Activated T-cell treated with anti-CD3 and anti-CD28 coated beads, Interleukin-2, amount 50 U/mL, for 24 hours (primary cell): ENCODE measurements at places on chromosomes 16 and 17.

GRCh38 chr16:84643674-84644073, 4.6 kb upstream of the KLHL36 start:
- no peak overlapping the region for H3K4me3 ChIP-seq
- H3K36me3 ChIP-seq, result no peaks in the 10 kb centered on the region
- peaks cover 38% of the 10 kb centered on the region for H3K4me1 ChIP-seq
- no peak overlapping the region for H3K27ac ChIP-seq
- no peak for DNase-seq
- H3K27me3 ChIP-seq, result peaks cover 3% of the 10 kb centered on the region

- no peaks in the 10 kb centered on the region for H3K36me3 ChIP-seq
- no peak for DNase-seq
- no peak overlapping the region for H3K27ac ChIP-seq
- H3K4me1 ChIP-seq, result no peaks in the 10 kb centered on the region
- no peak overlapping the region for H3K4me3 ChIP-seq
Observed at GRCh38 chr17:13698832-13699231, 97.1 kb upstream of the HS3ST3A1 start.

DNA sequence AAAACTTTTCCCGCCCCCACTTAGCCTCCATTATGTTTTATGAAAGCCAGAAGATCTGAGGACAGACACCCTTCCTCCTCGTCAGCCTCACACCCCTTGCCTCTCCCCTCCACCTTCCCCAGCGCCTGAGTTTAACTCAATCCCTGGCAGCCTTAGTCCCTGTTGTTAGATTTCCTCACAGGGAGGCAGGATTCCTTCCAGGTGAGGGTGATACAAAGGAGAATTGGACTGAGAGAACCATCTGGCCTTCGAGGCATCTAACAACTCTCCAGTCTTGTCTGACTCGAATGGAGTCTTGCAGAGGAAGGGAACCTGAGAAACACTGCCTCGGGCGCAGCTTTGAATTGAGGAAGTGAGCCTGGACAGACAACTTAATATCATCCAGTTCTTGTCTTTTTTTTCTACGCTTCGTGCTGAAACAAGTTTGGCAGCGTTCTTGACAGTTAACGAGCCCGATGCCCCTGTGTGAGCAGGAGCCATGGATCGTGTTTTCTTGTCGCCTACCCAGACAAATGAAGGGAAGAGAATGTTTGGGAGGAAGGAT, 1.3 kb upstream of the ZNF768 start:
- H3K4me1 ChIP-seq, result peaks cover 42% of the 10 kb centered on the region
- H3K27ac ChIP-seq, result peak overlapping the region; percentile 76
- H3K36me3 ChIP-seq, result peaks cover 29% of the 10 kb centered on the region
- H3K27me3 ChIP-seq, result no peaks in the 10 kb centered on the region
- no peak for DNase-seq

DNA sequence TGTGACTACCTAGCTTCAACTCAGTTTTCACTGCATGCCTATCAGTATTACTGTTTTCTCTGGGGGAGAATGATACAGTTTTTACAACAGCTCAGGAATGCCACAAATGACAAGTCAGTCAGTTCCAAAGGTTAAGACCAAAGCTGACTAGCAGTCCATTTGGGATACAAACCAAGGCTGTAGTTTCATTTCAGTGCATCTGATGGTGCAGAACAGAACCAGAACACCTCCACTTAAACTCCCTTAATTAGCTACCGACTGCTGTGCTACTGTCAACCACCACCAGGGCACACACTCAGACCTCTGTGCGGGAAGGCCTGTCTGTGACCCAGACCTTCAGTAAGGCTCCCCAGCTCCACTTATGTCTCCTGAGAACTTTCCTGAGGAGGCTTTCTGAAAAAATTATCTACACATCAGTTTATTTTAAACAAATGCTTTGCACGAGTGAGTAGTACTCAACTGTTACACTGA, 20.4 kb downstream of the NFE2L1 start:
- no peak overlapping the region for H3K4me3 ChIP-seq
- DNase-seq, result no peak
- peaks cover 93% of the 10 kb centered on the region for H3K36me3 ChIP-seq
- H3K27me3 ChIP-seq, result no peaks in the 10 kb centered on the region

GRCh38 chr17:51540151-51540550, 279.8 kb downstream of the UTP18 start:
- no peak overlapping the region for H3K4me3 ChIP-seq
- no peaks in the 10 kb centered on the region for H3K36me3 ChIP-seq
- H3K4me1 ChIP-seq, result peaks cover 17% of the 10 kb centered on the region
- H3K27ac ChIP-seq, result no peak overlapping the region
- H3K27me3 ChIP-seq, result no peaks in the 10 kb centered on the region

- H3K4me1 ChIP-seq, result no peaks in the 10 kb centered on the region
- H3K36me3 ChIP-seq, result peaks cover 17% of the 10 kb centered on the region
- no peak for DNase-seq
- no peaks in the 10 kb centered on the region for H3K27me3 ChIP-seq
Observed at GRCh38 chr17:9266697-9267117, 245.4 kb downstream of the NTN1 start.

DNA sequence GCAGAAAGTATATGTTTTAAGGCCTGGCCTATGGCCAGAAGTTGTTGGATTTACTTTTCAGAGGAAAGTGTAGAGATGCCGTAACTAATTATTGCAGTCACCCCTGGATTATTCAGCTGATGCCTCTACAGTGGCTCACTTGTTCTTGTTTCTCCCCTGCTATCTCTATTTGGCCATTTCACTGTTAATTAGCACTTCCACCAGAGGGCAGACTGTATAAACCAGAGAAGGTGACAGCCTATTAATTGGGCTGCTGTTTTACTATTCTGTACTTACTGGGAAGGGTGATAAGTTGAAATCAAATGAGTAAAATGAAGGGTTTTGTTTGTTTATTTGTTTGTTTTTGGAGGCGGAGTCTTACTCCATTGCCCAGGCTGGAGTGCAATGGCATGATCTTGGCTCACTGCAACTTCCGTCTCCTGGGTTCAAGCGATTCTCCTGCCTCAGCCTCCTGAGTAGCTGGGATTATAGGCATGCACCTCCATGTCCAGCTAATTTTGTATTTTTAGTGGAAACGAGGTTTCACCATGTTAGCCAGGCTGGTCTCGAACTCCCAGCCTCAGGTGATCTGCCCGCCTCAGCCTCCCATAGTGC, 66.0 kb downstream of the CDK12 start:
- H3K27ac ChIP-seq, result no peak overlapping the region
- H3K36me3 ChIP-seq, result peaks cover 92% of the 10 kb centered on the region
- no peaks in the 10 kb centered on the region for H3K27me3 ChIP-seq
- peaks cover 9% of the 10 kb centered on the region for H3K4me1 ChIP-seq
- no peak overlapping the region for H3K4me3 ChIP-seq
- DNase-seq, result no peak

DNA sequence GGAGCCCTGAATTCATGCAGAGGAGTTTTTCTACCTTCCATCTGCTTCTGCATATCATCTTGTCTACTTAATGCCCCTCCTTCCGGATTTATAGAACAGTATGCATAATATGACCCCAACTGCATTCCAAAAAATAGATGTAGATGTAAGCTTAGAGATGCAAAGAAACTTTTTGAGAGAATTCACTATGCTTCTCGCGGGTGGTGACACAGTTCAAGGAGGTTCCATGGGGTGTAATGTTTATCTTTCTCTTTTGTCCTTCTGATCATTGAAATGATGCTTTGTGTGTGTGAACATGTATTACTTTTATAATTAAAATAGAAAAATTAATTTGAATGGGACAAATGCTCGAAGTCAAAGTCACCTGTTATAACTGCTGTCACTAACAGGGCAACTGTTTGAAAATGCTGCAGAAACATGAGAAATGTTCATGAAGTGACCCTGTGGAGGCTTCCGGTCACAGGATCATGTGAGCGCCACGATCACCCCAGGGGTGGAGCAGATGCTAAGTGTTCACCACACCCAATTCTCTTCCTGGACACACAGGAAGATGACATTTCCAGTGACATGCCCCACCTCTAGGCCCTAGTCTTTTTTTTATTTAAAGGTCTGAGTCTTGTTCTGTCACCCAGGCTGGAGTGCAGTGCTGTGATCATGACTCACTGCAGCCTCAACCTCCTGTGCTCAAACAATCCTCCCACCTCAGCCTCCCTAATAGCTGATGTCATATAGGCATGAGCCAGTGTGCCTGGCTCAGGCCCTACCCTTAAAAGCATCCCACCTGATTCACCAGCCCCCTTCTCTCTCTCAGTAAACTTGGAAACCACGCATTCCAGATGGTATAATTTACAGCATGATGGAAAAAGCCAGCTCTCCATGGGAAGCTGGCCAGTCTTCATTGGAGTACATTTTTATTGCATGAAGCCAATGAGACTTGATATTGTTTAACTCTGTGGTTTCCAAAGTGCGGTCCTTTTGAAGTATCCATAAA, 21.0 kb upstream of the AGRP start:
- peaks cover 5% of the 10 kb centered on the region for H3K36me3 ChIP-seq
- H3K27me3 ChIP-seq, result no peaks in the 10 kb centered on the region
- H3K27ac ChIP-seq, result peak overlapping the region; percentile 89
- peaks cover 46% of the 10 kb centered on the region for H3K4me1 ChIP-seq
- DNase-seq, result peak; percentile 46

DNA sequence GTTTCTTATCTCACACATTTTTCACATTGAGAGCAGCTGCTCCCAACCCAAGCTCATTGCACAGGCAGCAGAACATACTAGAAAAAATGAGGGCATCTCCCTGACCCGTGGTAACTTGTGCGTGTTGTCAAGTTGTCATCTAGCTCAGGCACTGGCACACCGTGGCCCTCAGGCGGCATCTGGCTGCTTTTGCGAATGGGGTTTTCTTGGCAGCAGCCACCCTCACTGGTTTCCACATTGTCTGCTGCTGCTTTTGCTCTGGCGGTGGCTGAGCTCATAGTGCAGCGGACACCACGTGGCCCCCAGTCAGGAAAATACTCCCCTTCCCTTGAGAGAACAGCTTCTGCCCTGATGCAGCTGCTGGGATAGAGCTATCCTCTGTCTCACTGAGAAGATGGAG, 9.4 kb upstream of the TEDC2 start:
- H3K36me3 ChIP-seq, result peaks cover 90% of the 10 kb centered on the region
- H3K4me3 ChIP-seq, result no peak overlapping the region
- DNase-seq, result no peak
- H3K27ac ChIP-seq, result no peak overlapping the region

DNA sequence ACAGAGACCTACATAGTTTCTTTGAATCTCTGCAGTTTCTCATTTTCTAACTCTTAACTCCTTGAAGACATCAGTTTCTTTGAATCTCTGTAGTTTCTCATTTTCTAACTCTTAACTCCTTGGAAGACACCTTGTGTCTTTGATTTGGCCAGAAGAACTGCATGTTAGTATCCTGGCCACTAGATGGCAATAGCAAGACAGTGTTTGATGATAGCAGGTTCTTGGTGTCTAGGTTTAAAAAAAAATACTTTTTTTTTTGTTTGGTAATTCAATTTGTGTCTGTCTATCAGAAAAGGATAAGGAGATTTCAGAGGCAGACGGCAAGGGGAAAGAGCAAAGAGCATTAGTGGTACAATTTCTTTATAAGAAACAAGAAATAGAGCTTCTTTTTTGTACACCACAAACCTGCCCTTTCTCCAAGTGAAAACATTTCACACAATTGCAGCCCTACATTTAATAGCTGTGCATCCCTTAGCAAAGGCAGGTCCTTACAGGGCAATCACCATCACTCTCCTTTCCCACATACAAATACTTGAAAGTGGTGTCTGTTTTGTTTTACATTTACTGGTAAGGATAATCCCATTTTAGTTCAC, 1324.9 kb upstream of the CDH8 start:
- H3K4me3 ChIP-seq, result no peak overlapping the region
- H3K27ac ChIP-seq, result no peak overlapping the region
- no peaks in the 10 kb centered on the region for H3K36me3 ChIP-seq
- no peaks in the 10 kb centered on the region for H3K27me3 ChIP-seq
- no peak for DNase-seq

- DNase-seq, result no peak
- H3K4me1 ChIP-seq, result peaks cover 5% of the 10 kb centered on the region
- H3K27me3 ChIP-seq, result peaks cover 4% of the 10 kb centered on the region
- no peaks in the 10 kb centered on the region for H3K36me3 ChIP-seq
- H3K4me3 ChIP-seq, result no peak overlapping the region
Observed at GRCh38 chr16:24520983-24521382, 18.4 kb upstream of the RBBP6 start.

GRCh38 chr17:8075574-8076342, 11.8 kb downstream of the ALOX12B start:
- H3K27me3 ChIP-seq, result peaks cover 46% of the 10 kb centered on the region
- peaks cover 33% of the 10 kb centered on the region for H3K4me1 ChIP-seq
- no peak overlapping the region for H3K27ac ChIP-seq
- no peak overlapping the region for H3K4me3 ChIP-seq

DNA sequence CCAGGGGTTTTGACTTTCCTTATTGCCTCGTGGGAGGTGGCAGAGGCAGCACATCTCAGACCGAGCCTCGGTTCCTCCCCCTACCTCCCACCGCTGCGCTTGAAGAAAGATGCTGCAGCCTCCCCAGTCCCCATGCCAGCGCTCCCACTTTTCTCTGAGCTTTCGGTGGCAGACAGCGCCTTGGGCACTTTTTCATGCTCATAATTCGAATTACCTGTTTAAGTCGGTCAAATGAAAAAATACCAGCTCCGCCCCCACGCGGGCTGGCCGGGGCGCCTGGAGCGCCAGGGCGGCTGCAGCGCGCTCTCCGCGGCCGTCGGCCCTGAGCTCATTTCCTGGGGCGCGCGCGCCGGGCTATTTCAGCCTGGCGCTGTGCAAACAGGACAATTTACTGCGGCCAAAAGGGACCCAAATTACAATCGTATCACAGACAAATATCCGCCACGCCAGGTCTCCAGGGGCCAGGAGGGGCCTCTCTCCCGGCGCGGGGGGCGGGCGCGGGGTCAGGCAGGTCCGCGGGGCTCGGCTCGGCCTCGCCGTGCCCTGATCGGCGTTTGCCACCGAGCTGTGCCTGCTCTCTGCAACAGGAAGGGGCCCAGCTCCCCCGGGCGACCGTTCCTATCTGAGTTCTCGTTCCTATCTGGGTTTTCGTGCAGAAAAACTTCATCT, 45.0 kb downstream of the SOST start:
- peak overlapping the region; percentile 65 for H3K4me3 ChIP-seq
- peaks cover 12% of the 10 kb centered on the region for H3K4me1 ChIP-seq
- H3K27me3 ChIP-seq, result peaks cover 58% of the 10 kb centered on the region
- no peaks in the 10 kb centered on the region for H3K36me3 ChIP-seq

DNA sequence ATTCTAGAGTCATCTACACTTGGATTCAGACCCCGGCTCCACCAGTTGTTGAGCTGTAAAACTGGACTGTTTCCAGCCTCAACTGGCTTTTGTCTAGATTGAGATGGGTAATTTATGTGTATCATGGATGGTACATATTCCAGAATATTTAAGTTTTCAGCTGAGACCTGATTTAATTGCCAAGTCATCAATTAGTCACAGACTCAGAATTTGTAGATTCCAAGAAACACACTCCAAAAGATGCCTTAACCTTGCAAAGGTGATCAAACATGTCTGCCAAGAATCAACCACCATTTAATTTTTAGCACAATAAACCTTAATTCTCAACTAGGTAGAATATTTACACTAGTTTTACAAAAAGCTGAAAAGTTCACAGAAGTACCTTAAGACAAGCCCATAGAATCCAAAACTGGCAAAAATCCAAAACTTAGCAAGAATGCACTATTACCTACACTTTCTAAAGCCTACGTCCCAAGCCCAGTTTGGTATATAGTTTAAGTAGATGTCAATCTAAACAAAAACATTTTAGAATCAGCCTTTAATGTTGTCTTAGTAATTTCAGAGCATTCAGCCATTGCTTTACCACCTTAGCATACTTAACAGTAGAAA, 17.7 kb downstream of the SIAH1 start:
- H3K4me3 ChIP-seq, result no peak overlapping the region
- H3K36me3 ChIP-seq, result peaks cover under 1% of the 10 kb centered on the region
- no peaks in the 10 kb centered on the region for H3K27me3 ChIP-seq
- H3K27ac ChIP-seq, result peak overlapping the region; percentile 91
- no peak for DNase-seq

- H3K36me3 ChIP-seq, result no peaks in the 10 kb centered on the region
- no peak for DNase-seq
Observed at GRCh38 chr17:50904518-50905459, 38.6 kb upstream of the TOB1 start.
